ENCODE measurements at places on chromosomes 16 and 17. TPM values are rescaled to one million over a fixed set of nuclear protein-coding genes. Genes with fewer than 3 reads are reported as not detected.

The CACNB1 gene
- total RNA-seq, result 19.2 TPM

The VASN gene
- 37.6 TPM for total RNA-seq

The FBXW10 gene
- 0.16 TPM for total RNA-seq

The SRL gene
- total RNA-seq, result 1.8 TPM

- H3K36me3 ChIP-seq, result no peaks in the 10 kb centered on the region
- H3K27me3 ChIP-seq, result no peaks in the 10 kb centered on the region
- H3K4me1 ChIP-seq, result no peaks in the 10 kb centered on the region
These were observed 39.9 kb upstream of the BCO1 start for GRCh38 chr16:81198635-81199034.

GRCh38 chr17:75981019-75981615 is 2.1 kb downstream of the TEN1 start:
- H3K27ac ChIP-seq, result peak overlapping the region; percentile 100
- DNase-seq, result no peak
- H3K4me1 ChIP-seq, result peaks cover 73% of the 10 kb centered on the region
- peak overlapping the region; percentile 80 for H3K4me3 ChIP-seq
- H3K27me3 ChIP-seq, result no peaks in the 10 kb centered on the region

DNA sequence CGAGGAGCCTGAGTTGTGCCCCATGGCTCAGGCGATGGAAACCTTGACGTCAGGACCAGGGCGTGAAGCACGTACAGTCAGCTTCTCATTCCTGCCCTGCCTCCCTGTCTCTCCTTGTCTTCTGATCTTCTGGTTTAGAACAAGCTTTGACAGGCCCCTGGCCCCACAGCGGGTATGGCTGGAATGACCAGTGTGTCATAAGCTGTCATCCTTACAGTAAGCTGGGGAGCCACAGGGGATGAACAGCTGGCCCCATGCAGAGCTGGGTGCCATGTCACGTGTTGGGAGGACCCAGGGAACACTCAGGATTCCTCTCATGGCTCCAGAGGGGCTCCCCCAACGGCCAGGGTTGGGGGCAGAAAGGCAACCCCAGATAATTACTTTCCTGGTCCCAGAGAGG is 157.6 kb upstream of the PLCG2 start:
- peaks cover 30% of the 10 kb centered on the region for H3K4me1 ChIP-seq
- peaks cover 21% of the 10 kb centered on the region for H3K36me3 ChIP-seq
- H3K27ac ChIP-seq, result peak overlapping the region; percentile 97
- no peak for DNase-seq
- no peak overlapping the region for H3K4me3 ChIP-seq

DNA sequence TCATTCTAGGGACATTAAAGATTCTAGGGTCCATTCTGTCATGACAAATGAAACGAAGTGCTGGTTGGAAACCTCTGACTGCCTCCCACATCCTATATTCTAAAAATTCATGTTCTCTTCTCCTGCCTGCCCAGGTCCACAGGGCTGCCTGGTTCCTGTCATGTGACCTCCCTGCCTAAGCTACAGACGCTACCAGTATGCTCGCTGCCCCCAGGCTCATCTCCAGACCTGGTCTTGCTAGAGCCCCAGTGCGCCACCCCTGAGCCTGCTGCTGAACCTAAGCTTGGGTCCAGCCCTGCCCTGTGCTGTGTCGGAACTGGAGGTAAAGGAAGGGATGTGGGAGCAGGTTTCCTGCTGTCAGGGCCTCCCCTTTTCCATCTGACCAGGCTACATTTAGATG is 231.6 kb upstream of the CDH5 start:
- H3K36me3 ChIP-seq, result no peaks in the 10 kb centered on the region
- peaks cover 52% of the 10 kb centered on the region for H3K27me3 ChIP-seq
- no peak for DNase-seq

DNA sequence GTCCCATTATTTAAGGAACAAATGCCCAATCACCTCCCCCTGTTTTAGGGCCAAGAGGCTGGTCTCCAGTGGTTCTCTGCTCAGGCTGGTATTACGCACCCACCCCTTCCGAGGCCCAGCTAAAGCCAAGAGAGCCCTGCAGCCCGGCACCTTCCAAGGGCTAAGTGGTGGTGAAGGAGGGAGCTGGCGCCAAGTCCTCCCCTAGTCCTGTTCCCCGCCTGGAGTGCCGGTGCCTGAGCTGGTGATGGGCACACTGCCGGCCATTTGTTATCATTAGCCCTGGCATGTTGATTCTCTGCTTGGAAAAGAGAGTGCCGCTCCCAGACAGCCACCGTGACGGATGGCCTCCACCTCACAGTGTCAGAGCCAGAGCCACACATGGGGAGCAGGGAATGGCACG is 31.9 kb downstream of the GRIN2C start:
- no peak overlapping the region for H3K27ac ChIP-seq
- DNase-seq, result no peak
- no peaks in the 10 kb centered on the region for H3K27me3 ChIP-seq
- H3K36me3 ChIP-seq, result peaks cover 9% of the 10 kb centered on the region

Data from mesothelial cell of epicardium (in vitro differentiated cells).